ENCODE measurements at places on chromosomes 5 and 9.

DNA sequence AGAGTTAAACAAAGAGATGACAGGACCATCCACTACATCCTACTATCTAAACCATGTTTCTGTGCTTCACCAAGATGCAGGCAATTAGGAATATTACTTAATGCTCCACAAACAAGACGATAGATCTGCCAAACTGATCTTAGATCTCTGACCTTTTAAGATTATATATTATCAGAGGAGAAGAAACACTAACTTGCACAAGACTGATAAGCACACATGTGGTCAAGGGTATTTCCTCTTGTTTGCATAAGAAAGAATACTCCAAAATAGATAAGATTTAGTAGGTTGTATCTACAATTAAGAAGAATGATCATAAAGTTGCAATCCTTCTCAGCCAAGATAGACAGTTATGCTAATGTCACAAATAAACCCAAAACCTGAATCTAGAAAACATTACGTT is 601.0 kb upstream of the ACO1 start:
- no peak for DNase-seq

GRCh38 chr9:7387840-7388239 is 411.7 kb downstream of the DMAC1 start:
- DNase-seq, result no peak

- no peak for DNase-seq
Observed at GRCh38 chr5:130164966-130165365, 260.7 kb downstream of the CHSY3 start.

DNA sequence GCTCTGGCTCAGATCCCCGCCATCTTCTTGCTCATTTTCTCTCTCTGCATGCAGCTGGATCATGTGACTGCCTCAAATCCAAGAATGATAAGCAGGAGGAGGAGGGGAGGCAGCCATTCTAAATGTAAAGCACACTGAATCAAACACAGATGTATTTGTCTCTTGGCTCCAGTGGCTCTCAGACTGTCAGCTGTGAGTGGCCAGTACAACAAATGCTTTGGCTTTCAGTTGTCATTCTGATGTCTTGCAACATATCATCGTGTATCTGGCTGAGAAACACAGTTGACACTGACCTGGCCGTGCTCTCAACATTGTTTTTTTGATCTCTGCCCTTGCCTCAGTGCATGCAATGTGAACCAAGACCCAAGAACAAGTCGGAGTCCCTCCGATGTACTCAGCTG is 233.1 kb downstream of the ADAMTSL1 start:
- no peak for DNase-seq

- DNase-seq, result no peak
Observed at GRCh38 chr5:54090495-54091120, 219.8 kb downstream of the ARL15 start.

DNA sequence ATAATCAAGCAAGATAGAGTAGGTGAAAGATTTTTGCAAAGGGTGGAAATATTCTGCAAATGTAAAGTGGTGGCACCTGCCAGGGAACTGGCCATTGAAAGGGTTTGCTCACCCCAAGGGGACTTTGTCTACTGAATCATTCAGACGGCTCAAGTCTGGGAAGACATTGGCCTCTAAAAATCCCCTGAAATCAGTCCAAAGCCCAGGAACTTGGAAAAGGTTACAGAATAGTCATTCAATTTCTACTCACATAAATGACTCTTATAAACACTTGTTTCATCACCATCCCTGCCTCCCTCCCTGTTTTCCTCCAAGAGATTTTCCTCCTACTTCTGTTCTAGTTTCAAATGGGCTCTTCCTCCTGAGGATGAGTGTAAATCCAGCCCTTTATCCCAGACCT is 28.5 kb downstream of the ZNF366 start:
- DNase-seq, result no peak

DNA sequence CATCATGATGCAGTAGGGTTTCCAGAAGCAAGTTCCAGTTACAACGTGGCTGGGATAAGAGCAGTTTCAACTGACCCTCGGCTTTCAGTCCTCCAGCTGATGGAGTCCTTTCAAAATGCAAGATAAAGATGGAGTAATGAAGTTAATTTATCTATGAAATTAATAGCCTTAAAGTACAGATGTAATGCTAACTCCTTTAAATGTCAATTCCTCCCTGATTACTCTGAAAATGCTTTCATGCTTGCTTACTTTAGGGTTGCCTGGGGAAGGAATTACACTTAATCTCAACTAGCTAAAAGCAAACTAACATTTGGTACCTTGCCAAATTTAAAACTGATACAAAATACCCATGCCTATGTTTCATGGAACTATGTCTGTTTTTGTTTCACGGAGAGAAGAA is 178.4 kb downstream of the KIAA0825 start:
- no peak for DNase-seq

GRCh38 chr5:117519957-117520500 is 945.4 kb upstream of the SEMA6A start:
- DNase-seq, result no peak

Data from inflammatory macrophage treated with lipopolysaccharide for 4 hours (primary cell).